ENCODE measurements at places on chromosomes 6 and 20.

DNA sequence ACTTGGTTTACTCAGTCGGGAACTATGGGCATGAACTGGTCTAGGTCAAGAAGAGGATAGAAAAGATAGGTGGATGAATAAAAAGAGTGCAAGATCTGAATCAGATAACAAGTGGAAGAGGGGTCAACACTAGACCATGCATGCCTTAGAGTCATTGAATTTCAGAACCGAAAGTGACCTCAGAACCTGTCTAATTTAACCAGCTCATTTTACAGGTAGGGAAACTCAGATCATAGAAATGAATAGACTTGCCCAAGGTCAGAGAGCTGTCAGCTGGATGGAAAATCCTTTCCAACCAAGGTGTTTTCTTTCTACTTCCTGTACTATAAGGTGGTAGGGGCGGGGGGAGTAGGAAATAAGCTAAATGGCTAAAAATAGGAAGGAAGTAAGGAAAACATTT is 121.4 kb upstream of the ADGRF1 start:
- no peak for DNase-seq

DNA sequence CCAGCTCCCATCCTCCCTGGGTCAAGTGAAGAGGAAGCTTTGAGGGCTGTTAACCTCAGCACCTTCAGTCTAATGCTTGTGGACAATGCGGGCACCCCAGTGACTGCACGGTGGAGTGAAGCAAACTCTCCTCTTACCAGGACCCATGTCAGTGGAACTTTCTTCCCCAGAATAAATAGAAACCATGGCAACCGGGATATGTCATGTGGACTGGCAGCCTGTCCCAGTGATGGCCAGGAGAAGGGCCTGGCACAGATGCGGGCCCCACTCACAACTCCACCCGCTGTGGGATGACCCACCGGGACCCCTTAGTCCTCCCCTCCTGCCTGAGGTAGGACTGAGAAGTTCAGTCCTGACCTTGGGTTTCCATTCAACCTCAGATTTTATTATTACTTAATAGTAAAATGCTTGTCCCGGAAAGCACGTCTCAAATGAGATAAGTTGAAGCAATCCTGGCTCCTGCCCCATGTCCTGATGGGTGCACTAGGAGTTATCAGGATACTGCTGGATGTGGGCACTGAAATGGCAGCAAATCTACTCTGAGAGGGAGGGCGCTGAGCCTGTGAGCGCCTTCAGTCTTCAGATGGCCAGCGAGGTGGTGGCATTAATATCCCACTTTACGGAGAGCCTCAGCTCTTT is 23.5 kb downstream of the TOX2 start:
- DNase-seq = no peak

- DNase-seq = no peak
Measured at GRCh38 chr6:144549837-144550747, 265.0 kb downstream of the UTRN start.

GRCh38 chr6:106546261-106546690 is 83.0 kb downstream of the RTN4IP1 start:
- DNase-seq = no peak

DNA sequence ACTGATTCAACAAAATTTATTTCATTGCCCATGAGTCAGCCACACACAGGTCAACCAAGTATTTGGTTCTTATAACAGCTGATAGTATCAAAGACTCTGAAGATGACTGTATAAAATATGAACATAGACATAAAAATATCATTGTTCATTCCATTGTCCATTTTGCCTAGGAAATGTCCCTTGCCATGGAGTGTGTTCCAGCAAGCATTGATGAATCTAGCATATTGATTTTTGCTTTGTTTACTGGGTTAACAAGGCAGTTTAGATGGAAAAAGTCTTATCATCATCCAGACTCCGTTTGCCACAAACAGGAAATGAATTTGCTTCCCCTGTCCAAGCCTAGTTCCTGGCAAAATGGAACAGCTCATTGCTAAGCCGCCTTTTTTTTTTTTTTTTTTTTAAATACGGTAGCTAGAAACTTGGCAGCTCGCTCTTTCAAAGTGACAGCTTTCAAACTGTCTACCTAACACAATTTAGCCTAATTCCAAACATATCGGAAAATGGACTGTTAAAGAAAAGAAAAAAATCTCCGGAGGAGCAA is 7.5 kb downstream of the F13A1 start:
- no peak for DNase-seq
